Neural progenitor cell (in vitro differentiated cells): ENCODE measurements at places on chromosomes 6 and 20.

- peak; percentile 75 for DNase-seq
Observed at GRCh38 chr20:58040447-58041290, 187.8 kb downstream of the ANKRD60 start.

GRCh38 chr6:5208057-5208456 lies 52.7 kb downstream of the LYRM4 start:
- no peak for DNase-seq

- DNase-seq: no peak
Observed at GRCh38 chr6:89045576-89045975, 35.0 kb upstream of the PNRC1 start.

- DNase-seq: no peak
Observed at GRCh38 chr6:36692220-36692619, 5.4 kb upstream of the RAB44 start.

- DNase-seq: no peak
Observed at GRCh38 chr6:11747021-11747420, 31.6 kb downstream of the ADTRP start.

- no peak for DNase-seq
Observed at GRCh38 chr6:168000198-168001028, 2.9 kb downstream of the KIF25 start.

- no peak for DNase-seq
Observed at GRCh38 chr20:33322456-33322855, 39.4 kb downstream of the BPIFB1 start.

GRCh38 chr6:4371207-4371921 lies 236.0 kb upstream of the ECI2 start:
- no peak for DNase-seq

DNA sequence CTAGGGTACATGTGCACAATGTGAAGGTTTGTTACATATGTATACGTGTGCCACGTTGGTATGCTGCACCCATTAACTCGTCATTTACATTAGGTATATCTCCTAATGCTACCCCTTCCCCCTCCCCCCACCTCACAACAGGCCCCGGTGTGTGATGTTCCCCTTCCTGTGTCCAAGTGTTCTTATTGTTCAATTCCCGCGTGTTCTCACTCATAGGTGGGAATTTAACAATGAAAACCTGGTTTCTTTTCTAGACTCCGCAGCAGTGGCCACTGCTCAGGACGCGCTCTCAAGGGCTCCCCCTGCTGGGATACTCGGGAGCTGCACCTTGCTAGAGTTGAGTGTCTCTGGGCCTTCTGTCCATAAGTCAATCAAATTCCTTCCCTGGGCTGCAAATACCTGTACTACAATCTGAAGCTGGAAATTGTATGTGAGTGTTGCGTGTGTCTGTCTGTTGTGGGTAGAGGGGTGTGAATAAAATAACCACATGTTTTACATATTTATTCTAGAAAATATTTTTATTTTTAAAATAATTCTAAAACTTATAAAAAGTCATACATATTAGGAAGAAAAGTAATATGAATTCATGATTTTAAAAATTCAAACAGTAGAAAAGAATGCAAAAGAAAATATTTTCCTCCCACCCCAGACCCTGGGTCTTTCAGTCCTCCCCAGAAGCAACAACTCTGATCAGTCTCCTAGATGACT lies 8.2 kb upstream of the CEP250 start:
- DNase-seq: peak; percentile 83

- DNase-seq: no peak
Observed at GRCh38 chr6:96809119-96809518, 28.2 kb downstream of the GPR63 start.

DNA sequence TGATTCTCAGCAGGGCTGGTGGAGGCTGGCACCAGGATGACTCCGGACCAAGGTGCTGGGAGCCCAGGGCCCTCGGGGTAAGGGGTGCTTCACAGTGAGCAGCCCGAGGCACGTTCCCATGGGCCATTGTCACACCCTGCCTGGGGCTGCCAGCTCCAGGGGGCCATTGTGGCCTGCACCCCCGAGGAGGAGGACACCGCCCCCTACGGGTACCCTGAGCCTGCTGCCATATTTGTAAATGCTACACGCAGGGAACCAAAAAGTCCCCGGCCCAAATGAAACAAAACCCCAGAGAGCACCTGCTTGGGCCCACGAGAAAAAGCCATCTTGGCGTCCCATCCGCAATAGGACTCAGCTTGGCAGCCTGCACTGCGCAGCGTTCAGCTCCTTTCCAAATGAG lies 64.7 kb upstream of the GATA5 start:
- DNase-seq: no peak

GRCh38 chr20:41408986-41409385 lies 42.4 kb upstream of the EMILIN3 start:
- no peak for DNase-seq

DNA sequence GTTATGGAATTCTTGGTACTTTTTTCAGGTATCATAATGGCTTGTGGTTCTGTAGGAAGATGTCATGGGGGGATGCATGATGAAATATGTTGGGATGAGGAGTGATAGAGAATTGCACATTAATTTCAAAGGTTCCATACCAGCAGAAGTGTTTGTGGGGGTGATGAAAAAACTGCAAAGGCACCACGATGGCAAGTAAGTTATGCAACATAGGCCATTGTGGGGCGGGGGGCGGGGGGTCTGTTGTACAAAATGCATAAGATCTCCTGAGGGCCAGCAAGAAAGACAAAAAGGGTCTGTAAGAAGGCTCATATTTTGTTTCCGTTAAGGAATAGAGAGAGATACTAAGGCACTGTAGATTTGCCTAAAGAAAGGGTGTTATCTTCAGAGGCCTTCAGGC lies 26.2 kb downstream of the PLEKHG1 start:
- DNase-seq: no peak

DNA sequence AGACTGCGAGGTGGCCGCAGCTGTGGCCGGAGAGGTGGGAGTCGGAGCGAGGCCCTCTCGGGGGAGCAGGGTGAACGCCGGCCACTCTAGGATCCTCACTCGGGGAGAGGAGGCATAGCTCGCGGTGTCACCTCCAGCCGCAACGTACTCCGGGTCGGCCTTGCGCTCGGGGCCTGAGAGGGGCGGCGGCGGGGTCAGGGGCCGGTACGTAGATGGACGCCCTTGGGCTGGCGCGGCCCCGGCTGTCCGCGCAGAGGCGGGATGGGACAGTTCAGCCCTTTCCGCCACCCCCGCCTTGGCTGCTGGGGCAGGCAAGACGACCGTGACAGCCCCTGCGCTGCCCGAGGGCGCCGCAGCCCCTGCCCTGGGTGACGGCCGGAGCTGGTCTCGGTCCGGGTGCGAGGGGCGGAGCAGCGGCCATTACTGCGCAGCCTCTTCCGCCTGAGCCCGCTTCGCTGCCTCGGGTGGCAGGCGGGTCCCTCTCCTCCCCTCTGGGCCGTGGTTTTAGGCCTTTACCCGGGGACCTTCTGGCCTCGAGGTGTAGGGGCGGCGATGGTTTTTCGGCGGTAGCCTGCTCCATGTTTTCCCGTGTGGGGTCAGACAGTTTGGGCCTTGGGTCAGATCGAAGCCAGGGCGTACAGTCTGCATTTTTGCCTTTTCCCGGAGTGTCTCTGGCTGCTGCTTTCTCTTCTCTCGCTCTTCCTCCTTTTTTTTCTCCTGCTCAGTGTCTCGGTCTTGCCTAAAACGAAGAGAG lies 405 bp downstream of the RNF146 start:
- DNase-seq: peak; percentile 76

GRCh38 chr6:157685596-157686280 lies 137.3 kb upstream of the SNX9 start:
- DNase-seq: no peak

DNA sequence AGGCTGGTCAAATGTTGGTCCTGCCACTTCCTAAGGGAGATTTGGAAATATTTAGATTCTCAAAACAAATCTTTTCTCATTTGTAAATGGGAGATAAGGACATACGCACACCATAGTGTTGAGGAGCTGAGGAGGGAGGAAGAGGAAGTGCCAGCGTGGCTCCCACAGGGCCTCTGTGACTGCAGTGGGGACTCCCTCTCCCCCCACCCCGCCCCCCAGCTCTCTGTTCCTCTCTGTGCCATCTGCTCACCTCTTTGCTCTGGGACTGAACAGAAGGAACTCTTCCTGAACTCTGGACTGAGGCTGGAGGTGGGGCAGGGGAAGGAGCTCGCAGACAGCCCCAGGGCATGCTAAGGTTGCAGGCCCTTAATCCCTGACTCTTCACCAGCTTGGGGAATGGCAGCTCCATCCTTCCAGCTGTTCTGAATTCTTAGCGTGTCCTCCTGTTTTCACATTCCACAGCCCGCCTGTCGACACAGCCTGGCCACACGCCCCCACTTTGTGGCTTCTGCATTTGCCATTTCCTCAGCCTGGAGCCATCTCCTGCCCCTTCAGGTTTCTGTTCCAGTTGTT lies 11.4 kb downstream of the DDX27 start:
- no peak for DNase-seq

- DNase-seq: no peak
Observed at GRCh38 chr20:63452821-63453523, 19.5 kb downstream of the KCNQ2 start.

DNA sequence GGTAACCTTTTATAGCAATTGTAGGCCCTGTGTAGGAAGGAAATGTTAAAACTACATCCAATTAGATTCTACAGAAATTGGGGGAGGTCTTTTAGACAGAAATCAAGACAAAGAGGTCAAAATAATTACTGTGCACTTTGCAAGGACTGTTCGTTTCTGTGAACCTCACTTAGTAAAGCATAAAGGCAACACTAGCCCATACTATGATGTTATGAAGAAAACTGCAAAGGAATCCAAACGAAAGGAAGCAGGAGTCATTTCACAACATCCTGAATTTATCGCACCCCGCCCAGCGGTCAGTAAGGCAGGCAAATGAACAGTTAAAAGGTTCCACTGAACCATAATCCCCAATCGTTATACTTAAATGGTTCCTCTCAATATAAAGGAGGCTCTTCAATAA lies 429.5 kb upstream of the ARID1B start:
- DNase-seq: no peak

DNA sequence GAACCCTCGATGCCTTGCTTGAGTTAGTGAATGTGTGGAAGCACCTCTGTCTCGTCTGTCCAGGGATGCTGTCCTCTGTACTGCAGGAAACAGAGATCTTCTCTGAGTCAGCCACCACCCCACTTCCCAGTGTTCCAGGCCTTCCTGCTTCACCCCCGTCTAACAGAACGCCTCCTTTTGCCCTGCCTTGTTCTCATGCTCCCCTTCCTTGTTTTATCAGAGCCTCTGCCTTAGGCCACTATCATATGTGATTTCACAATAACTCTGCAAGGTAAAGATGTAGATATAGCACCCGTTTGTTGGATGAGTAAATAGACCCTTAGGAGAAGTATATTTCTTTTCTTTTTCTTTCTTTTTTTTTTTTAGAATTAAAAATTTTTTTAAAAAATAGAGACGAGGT lies 106.7 kb upstream of the CLDN20 start:
- no peak for DNase-seq

GRCh38 chr20:22070610-22071058 lies 365.2 kb downstream of the PAX1 start:
- no peak for DNase-seq

GRCh38 chr20:62927128-62927705 lies 912 bp upstream of the DIDO1 start:
- no peak for DNase-seq

DNA sequence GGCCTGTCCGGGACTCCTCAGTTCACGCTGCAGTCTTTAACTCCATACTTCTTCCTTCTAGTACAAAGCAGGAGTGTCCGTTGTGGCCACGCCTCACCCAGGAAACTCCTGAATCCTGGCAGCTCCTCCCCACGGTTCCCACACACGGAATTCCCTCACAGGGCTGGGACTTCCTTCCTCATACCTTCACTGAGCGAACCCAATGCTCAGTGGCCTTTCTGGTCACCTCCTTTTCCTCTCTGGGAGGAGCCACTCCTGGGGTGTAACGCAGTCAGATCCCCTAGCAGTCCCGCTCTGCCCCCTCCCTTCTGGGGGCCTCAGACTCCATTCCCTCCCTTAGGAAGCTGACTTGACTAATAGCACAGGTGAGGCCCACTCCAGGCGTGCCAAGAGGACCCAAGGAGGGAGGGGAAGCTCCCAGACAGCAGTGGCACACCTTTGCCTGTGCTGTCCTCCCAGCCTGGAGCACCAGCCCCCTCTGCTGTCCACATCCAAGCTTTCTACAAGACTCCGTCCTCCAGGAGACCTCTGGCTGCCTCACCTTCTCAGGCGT lies at the start of gene SLC52A3:
SLC52A3 (minus strand) TSS at position 75 of the 553 bp plus-strand sequence. CDS start 2,726 bp downstream, outside the sequence.
- DNase-seq: peak; percentile 51

DNA sequence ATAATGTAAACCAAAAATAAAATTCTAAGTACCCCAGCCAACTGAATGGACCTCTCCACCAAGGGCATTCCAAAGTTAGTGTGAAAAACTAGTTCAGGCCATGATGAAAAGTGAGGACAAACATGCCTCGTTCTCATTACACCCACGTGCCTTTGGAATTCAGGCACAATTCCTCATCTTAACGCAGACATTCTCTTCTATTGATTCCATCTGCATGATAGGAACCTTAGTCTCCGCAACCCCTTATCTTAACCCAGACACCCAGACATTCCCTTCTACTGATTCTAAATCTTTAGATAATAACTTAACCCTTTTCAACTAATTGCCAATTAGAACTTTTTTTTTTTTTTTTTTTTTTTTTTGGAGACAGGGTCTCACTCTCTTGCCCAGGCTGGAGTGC lies 7.6 kb upstream of the SERPINB6 start:
- no peak for DNase-seq

- DNase-seq: peak; percentile 42
Observed at GRCh38 chr6:139027620-139028182, 844 bp upstream of the ABRACL start.

GRCh38 chr6:75281653-75282052 lies 2.9 kb downstream of the TMEM30A start:
- DNase-seq: no peak

- DNase-seq: no peak
Observed at GRCh38 chr20:1326031-1326930, 2.7 kb downstream of the SDCBP2 start.

DNA sequence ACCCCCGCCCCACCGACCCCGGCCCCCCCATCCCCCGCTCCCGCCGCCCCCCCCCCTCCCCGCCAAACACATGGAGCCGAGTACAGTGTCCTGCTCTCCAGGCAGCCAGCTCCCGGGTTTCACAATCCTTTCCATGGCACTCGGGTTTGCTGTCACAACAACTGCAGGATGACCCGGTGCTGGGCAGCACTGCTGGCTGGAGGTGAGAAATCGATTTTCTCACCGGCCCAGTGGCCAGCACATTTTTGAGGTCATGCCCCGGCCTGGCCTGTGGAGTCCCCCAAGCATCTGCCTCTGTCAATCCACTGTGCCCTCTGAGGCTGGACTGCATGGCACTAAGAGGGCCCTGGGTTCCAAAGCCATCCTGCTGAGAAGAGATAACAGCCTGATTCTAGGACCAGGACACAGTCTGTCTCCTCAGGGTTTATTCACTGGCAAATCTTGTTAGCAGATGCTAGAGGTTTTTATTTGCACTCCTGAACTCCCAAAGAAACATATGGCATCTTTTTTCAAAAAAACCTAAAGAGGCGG lies 129.5 kb downstream of the NFATC2 start:
- DNase-seq: no peak

- DNase-seq: no peak
Observed at GRCh38 chr20:8320306-8320705, 188.2 kb downstream of the PLCB1 start.

DNA sequence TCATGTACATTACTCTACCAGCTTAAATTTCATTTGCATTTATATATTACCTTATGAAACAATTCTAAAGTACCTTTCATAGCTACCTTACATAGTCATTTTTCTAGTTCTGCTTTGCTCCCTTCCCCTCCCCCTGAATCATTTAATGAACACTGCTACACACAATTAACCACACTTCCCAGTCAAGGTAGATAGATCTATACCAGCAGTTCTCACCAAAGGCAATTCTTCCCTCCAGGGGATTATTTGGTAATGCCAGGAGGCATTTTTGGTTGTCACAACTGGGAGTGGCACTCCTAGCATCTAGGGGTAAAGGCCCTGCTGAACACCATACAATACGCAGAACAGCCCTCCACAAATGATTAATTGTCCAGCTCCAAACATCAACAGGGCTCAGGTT lies 143.9 kb upstream of the SHLD1 start:
- DNase-seq: no peak
